Posterior vena cava (tissue), 2 donors: ENCODE measurements at places on chromosomes 6 and 20.

GRCh38 chr6:75556240-75556639 lies 45.4 kb upstream of the SENP6 start:
- no peak for DNase-seq

GRCh38 chr6:3663081-3663480 lies 88.4 kb downstream of the PXDC1 start:
- DNase-seq: no peak

DNA sequence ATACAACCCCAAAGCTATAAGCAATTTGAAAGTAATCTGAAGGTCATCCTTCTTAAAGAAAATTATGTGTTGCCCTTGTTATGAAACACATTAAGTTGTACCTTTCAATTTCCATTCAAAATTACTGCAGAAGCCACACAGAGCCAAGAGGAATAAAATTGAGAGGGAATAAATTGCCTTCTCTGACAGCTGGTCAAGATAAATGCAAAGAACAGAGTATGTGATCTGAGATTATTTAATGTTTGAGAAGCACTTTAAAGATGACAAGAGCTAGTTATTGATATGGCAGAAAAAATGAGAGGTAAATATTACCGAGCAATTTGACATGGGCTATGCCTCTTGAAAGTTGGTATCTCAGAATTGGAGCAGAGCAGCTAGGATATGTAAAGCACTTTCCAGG lies 61.6 kb downstream of the TRDN start:
- no peak for DNase-seq

GRCh38 chr6:166786704-166787293 lies 159.7 kb upstream of the RPS6KA2 start:
- no peak for DNase-seq

DNA sequence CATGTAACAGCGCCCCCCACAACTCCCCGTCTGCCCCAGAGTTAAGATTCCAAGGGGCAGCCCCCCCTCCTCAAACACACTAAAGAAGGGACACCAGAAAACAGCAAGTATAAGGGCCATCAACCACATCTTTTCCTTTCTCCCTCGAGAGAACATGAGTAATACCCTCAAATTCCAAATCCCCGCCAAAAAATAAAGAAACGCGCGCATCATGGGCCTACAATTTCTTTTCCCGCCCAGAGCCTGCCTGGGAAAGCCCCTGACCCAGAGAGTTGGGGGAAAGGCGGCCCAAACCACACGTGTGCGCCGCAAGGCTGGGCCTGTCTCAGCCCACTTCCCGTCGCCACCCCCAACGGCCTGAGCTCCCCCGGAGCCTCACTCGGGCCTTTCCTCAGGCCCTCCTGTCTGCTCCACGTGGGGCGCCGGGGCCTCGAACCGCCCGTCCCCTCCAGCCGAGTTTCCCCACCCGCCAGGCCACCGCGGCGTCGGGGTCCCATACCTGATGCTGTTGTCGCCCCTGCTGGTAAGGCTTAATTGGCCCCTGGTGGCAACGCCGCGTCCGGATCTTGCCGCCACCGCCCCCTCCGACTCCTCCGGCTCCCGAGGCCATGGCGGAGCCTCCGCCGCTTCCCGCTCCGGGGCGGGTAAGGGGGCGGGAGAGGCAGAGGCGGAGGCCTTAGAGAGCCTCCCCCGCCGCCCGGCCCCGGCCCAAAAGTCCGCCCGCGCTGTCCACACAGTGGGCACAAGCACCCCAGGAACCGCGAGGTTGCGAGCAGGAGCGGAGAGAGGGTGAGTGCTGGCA lies 746 bp downstream of the NUP153 start:
- DNase-seq: peak; percentile 90

DNA sequence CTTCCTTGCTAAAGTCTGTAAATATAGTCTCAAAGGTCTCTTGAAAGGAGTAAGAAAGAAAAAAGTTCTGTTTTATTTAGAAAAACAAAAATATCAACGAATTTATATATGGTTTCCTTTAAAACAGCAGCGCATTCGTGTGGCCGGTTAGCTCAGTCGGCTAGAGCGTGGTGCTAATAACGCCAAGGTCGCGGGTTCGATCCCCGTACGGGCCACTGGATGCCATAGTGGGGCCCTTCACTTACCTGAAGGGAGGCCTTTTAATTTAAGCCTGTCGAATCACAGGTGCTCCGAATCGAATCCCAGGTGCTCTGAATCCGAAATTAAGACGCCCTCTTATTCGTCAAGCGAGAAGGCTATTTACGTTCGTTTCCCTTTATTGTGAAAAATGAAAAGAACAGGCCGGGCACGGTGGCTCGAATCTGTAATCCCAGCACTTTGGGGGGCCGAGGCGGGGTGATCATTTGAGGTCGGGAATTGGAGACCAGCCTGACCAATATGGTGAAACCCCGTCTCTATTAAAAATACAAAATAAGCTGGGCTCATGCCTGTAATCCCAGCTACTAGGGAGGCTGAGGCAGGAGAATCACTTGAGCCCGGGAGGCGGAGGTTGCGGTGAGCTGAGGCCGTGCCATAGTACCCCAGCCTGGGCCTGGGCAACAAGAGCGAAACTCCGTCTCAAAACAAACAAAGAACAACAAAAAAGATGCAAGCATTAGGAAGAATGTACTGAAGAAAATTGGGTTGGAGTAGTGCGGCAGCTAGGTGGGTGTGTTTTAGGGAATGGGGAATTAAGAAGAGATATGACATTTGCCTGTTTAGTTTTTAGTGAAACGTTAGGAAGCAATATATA lies 195.8 kb upstream of the ZNF184 start:
- no peak for DNase-seq

DNA sequence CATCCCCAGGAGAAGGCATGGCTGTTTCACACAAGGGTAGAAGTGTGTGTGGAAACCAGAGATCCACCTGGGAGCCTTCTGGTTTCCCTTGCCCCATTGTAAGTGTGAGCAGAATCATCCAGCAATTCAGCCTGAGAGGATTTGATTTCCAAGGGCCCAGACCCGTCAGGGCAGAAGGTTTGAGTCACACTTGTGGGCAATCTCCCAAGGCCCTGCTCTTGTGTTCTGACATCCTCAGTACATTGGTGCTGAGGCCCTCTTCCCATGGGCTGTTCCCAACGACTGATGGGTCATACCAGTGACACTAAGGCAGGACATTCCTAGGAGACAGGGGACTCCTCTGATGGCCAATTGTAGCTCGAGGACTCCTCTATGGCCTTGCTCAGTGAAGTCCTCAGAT lies 58.2 kb upstream of the POLR1H start:
- no peak for DNase-seq

GRCh38 chr6:161372422-161372793 lies 98.5 kb upstream of the AGPAT4 start:
- no peak for DNase-seq

DNA sequence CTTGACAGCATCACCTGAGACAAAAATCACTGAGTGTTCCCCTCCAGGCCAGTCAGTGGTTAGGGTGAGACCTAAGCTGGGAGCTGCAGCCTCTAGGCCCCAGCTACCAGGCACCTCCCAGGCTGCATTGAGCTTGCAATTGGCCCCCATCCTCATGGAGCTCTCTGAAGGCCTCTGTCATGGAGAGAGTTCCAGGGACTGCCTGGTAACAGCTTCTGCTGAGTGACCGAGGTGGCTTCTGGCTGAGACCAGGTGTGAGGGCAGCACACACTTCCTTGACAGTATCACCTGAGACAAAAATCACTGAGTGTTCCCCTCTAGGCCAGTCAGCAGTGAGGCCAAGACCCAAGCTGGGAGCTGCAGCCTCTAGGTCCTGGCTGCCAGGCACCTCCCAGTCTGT lies 283.0 kb downstream of the SMOC2 start:
- no peak for DNase-seq

GRCh38 chr6:97459986-97460385 lies 177.0 kb upstream of the MMS22L start:
- DNase-seq: no peak

DNA sequence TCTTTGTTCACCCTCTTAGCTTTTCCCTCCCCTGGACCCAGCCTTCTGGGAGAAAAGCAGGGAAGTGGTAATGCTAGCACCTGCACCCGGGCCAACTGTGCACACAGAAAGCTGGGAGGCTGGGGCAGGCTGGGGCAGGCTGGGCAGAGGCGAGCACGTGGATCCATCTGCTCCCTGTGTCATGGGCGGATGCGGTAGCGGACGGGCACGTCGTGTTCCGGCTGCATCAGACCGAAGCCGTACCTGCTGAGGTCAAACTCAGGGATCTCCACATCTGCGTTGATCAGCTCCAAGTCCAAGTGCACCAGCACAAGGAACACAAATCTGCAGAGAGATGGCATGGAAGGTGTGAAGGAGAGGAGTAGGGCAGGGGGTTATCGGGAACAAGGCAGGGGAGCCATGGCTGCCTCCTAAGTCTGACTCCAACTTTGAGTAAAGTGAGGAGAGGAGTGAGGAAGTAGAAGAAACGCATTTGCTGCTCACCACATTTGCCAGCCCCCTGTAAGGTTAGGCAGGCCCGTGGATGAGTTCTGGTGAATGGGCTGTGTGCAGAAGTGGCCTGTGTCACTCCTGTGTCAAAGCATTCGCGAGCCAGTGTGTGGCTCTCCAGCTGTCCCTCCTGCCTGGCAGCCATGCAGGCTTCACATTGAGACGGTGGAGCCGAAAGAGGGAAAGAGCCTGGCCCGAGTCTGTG lies 25.4 kb upstream of the KCNB1 start:
- no peak for DNase-seq
